CD4-positive, alpha-beta T cell treated with Interleukin-4 for 4 hours (primary cell): ENCODE measurements at places on chromosomes 11 and 22.

DNA sequence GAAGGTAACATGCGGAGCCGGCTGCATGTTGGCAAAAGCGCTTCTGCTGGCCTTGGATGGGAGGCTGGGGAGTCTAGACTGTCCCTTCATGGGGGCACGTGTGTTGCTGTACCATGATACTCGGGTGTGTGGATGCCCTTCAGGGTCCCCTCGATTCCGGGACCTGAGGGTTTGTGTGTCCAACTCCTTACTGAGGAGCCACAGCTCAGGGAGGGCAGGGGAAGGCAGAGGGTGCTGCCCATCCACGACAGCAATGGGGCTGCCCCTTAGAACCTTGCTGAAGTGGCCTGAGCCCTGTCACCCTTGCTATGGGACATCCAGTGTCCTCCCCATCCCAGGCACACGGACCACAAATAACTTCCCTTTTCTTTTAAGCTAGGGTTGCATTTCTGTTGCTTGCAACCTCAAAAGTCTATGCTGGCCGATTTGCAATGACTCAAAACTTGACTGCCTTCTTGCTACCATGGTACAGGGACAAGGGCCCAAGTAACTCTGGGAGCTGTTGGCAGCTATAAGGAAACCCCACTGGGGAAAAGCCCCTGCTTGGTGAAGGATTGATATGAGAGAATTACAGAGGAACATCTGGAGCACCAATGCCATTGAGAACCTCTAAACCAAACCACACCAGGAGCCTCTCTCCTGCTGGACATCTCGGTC, 43.8 kb downstream of the RTL6 start:
- DNase-seq: no peak

GRCh38 chr22:48416396-48417224, 1411.1 kb downstream of the BRD1 start:
- no peak for DNase-seq

GRCh38 chr11:134407321-134407828, 4.7 kb downstream of the B3GAT1 start:
- no peak for DNase-seq

DNA sequence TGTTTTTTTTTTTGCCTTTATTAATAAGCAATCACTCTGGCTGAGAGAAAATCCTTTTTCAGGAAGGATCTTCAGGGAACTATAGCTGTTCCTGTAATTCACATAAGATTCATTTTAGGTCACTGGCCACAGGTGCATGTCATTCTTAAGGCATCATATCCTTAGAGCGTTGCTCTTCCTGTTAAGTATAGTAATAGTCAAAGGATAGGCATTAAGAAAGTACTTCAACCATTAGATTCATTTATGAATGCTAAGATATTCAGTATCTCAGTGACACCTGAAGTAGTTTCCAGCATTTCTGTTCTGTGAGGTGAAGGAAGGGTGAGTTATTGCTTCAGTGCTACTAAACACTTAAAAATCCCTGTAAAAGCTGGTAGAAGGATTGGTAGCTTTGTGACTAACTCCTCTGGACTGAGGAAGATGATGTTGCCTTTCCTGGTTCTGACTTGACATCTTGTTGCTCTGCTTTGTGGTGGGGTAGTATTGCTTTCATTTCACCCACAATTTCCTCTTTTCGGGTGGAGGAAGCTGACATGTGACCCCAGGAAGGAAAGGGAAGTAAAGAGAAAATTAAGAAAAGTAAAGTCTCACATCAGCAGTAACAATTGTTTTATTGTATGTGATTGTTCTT, 34.7 kb downstream of the RNF169 start:
- peak; percentile 58 for DNase-seq

DNA sequence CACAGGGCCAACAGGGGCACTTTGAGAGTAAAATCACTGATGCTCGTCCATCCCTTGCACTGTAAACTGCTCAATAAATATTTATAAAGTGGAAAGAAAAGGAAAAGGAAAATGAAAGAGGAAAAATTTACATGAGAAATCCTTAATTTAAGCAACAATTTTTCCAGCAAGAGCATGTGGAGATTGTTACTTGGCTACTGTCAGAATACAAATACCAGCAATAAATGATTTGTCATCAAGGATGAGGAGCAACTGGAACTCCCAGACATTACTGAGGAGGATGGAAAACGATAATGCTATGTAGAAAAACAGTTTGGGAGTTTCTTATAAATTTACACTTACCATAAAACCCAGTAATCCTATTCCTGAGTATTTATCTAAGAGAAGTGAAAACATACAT, 123.0 kb downstream of the SGSM3 start:
- no peak for DNase-seq

DNA sequence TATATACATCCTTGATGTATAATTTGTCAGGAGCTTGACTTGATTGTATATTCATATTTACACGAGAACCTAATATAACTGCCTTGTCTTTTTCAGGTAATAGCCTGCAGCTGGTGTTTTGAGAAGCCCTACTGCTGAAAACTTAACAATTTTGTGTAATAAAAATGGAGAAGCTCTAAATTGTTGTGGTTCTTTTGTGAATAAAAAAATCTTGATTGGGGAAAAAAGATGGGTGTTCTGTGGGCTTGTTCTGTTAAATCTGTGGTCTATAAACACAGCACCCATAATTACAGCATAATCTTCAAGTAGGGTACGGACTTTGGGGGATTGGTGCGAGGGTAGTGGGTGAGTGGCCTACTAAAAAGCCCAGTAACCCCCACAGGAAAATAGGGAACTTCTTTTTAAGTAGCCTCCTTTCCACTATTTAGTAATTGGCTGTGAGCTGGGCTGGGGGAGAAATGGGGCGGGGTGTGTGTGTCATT, 7.5 kb downstream of the MALAT1 start:
- DNase-seq: no peak

GRCh38 chr11:132036746-132037466, 666.5 kb downstream of the NTM start:
- no peak for DNase-seq

GRCh38 chr11:313787-314553, at the start of gene IFITM1:
IFITM1 (plus strand) TSS chr11:314040; CDS start chr11:314171, 131 bp downstream.
- DNase-seq: peak; percentile 70
